ENCODE measurements at places on chromosomes 7 and 10. TPM values are rescaled to one million over a fixed set of nuclear protein-coding genes. Genes with fewer than 3 reads are reported as not detected.

GRCh38 chr10:113880236-113880635 lies 25.8 kb downstream of the NHLRC2 start:
- DNase-seq, result no peak

Gene LDB3
- 42.1 TPM for total RNA-seq

Gene A1CF
- total RNA-seq, result not detected

GRCh38 chr10:29102636-29103035 lies 186.2 kb upstream of the LYZL1 start:
- no peak for DNase-seq

DNA sequence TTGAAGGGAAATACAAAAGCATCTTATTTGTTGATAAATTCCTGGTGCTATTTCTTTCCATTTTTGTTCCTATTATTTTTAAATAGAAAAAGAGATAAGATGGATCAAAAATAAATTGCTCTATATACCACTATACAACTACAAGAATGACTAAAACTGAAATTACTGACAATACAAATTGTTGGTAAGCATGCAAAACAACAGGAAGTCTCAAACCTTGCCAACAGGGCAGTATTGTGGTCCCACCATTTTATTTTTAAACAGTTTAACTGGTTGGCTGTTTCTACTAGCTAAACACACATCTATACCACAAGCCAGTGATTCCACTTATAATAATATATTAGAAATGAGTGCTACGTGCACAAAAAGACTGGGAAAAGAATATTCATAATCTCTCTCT lies 213.0 kb downstream of the JAZF1 start:
- no peak for DNase-seq

DNA sequence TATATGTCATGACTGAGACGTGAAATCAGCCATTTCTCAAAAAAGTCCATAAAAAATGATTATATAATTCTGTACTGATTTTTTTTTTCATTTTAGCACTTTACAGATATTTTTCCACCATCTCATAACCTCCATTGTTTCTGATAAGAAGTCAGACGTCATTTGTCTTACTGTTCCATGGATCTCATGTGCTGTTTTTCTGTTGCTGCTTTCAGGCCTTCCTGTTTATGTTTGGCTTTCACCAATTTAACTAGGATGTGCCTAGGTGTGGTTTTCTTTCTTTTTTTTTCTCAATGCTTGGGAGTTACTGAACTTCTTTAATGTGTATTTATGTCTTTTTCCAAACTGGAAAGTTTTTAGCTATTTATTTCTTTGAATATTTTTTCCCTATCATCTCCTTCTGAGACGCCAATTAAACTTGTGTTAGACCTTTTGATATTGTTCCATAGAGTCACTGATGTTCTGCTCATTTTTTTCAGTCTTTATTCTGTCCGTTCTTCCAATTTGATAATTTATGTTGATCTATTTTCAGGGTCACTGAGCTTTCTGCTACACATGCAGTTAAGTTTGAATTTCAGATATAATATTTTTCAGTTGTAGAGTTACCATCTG lies 43.3 kb downstream of the TAF3 start:
- DNase-seq, result no peak

- DNase-seq, result peak; percentile 53
These were observed 26.5 kb upstream of the RBM20 start for GRCh38 chr10:110617425-110618229.

DNA sequence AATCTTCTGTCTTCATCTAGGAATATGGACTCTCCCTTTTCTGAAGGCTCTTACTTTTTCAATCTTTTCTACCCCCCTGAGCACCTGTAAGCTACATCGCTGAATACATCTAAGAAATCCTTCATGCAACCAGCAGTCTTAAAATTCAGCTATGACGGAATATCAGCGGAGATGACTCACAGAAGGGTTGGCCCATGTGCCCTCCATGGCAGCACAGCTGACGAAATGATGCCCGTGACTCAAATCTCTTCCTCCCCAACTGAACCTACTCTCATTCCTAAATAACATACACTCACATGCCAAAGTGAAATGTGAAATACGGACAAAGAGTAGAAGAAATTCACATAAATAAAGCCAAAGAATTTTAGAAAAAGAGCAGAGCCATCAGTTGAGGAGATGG lies 30.3 kb upstream of the NCAPG2 start:
- DNase-seq, result no peak

GRCh38 chr10:33183655-33184054 lies 150.8 kb downstream of the NRP1 start:
- no peak for DNase-seq

GRCh38 chr7:121329191-121330052 lies 622 bp downstream of the WNT16 start:
- no peak for DNase-seq

Gene TRAPPC14
- 7.3 TPM for total RNA-seq

Gene PRKCQ
- 0.83 TPM for total RNA-seq

Gene GIMAP1
- 6.4 TPM for total RNA-seq

GRCh38 chr10:8054494-8055407 lies at the start of gene GATA3:
TSS of gene GATA3 (plus strand) at chr10:8054688. CDS start at chr10:8055656, 968 bp downstream.
- no peak for DNase-seq

- no peak for DNase-seq
These were observed 46.3 kb downstream of the LBX1 start for GRCh38 chr10:101182936-101183335.

DNA sequence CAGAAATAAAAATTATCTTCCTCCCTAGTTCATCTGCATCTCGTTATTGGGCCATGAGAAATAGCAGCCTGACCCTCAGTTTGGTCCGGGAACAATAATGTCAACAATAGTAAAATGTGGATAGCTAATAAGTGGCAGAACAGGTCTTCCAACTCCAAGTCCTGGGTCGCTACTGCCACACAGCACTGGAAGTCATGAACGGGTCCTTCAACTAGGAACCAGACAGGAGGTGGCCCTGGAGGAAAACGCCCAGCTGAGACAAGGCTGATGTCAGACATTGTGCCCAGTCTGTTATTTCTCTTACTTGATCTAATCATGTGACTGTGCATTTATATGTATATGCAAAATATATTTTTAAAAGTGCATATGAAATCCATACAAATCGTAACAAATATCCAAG lies 51.8 kb downstream of the PYROXD2 start:
- no peak for DNase-seq

DNA sequence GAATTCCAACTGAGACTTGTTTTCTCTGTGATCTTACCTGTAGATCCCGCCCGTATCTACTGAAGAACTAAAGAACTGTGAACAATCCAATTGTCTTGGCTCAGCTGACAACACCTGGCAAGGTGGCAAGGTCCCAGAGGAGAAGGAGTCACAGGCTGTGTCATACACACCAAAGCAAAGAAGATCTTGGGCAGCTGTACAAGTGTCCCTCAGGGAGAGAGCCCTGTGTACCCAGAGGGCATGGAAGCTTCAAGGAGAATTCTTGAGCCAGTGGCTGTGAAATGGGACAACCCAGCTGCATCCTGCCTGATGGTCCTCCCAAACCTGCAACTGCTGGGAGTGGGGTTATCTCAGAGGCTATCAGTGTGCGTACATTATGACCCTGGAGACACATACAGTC lies 46.7 kb upstream of the TECTB start:
- DNase-seq, result no peak

Gene NXPH1
- not detected for total RNA-seq

DNA sequence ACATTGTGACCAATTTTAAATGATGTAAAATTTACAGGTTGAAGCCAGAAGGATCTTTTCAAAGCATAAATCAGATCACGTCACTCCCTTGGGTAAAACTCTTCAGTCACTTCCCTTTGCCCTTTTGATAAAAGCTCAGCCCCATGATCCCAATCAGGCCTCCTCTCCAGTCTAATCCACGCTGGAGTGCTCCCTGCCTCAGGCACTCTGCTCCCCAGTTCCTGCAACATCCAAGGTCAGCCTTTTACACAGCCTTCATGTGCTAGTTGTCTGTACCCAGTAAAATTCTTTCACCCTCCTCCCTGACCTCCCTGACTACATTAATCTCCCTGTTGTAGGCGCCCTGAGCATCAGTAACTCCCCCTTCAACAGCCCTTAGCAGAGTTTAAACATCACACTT lies 14.1 kb downstream of the ELMO1 start:
- DNase-seq, result no peak

GRCh38 chr10:23386052-23386451 lies 41.5 kb upstream of the C10orf67 start:
- no peak for DNase-seq

Gene MYL7
- total RNA-seq, result not detected

DNA sequence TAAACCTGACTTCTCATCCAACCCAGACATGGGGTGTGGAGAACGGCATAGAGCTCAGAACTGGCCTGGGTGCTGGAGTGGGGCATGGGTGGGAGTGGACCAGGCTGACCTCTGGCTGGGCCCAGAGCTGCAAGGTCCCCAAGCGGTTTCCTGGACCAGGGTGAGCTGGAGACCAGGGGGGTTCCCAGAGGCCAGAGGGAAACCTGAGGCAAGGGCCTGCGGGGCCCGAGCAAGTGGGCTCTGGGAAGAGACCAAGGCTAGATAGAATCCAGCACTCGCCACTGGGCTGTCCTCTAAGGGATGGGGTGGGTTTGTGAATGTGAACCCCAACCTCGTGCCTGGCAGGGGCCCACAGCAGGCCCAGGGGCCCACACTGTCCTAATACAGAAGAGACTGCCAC lies 39.4 kb upstream of the RET start:
- peak; percentile 38 for DNase-seq

Gene VAX1
- not detected for total RNA-seq

DNA sequence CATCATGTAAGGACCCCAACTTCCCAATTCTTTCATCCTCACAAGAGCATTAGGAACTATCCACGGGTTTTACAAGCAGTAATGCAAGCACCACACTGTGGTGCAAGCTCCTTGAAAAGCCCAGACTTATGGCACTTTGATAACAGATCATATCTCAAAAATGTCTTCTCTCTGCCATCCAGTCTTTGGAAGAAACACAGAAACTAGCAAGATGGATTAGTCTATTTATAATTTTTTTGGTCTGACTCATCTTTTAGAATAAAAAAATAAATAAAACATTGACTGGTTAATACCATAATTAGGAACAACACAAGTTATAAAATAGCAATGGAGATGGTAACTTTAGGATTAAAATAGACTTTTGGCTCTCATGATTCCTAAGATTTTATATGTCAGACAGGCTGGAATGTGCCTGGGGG lies 49.0 kb upstream of the CALD1 start:
- no peak for DNase-seq
